NCI-H526 treated with DMSO at 0.1 percent for 48 hours (cell line): ENCODE measurements at places on chromosomes 1 and 21.

GRCh38 chr1:72777918-72778317 is 495.6 kb upstream of the NEGR1 start:
- DNase-seq = no peak

DNA sequence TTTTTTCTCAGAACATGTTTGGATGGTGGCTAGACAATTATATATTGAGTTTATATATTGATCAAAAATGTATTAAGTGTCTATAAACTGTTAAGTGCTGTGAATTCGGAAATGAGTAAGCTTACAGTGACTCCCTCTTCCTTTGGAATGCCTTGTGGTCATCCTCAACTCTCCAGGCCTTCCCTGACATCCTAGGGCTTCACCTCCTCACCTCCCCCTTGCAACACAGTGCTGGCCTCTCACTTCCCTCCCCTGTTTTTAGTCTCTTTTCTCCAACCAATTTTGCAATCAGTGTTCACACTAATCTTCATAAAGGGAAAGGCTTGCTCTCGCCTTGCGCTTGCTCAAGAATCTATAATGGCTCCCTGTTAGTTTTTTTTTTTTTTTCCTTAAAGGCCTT is 95.1 kb upstream of the C1orf21 start:
- DNase-seq = no peak

DNA sequence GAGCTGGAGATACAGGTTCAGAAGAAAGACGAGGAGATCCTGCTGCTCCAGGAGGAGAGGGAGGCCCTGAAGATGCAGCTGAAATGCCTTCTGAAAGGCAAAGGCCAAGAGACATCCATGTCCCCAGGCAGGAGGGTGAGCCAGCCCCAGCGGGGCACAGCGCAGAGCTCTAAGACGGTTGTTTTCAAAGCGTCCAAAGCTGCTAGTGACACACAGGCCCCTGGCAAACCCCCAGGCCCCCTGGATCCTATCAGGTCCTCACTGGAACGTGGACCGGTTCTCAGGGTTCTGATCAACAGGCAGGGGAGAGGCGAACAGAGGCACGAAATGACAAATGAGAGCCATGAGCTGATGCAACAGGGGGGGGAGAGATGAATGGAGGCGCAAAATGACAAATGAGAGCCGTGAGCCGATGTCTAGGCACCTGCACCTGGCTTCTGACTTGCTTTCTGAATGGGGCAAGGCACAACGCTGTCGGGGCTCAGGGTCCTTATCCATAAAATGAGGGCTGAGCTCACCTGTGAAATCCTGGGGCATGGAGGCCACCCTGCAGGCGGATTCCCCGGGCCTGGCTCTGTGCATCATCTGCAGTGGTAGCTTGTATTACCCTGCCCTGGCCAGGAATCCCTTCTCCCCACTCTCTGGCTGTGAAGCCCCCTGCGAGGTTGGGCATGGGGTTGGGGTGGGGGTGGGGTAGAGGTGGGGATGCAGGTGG is 9.2 kb downstream of the CCDC27 start:
- no peak for DNase-seq

DNA sequence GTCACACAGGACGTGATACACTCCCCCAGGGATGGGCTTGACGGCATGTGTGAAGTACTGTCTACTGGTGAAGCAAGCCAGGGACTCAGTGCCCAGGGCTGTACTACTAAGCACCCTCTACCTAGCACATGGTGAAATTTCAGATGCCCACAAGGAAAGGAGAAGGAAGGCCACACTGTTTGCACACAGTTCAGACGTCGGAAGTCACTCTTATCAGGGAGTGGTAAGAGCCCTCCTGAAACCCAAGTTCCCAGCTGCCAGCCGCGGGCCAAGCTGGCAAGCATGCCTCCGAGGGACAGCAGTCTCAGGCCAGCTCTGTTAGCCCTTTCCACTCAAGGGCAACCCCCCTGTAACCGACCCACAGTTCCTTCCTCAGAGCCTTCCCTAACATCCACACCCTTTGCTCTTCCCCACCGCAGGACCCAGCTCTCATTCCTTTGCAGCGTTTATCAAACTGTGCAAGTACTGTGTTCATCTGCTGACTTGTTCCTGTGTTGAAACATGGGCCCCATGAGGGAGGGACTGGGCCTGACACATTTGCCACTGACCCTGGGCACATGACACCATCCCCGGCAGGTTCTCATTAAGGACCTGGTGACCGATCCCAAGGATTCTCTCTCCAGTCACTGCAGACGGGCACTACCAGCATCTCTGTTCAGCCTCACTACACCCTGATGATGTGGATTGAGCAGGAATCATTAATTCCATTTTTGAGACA is 58.5 kb downstream of the SLC66A1 start:
- no peak for DNase-seq

GRCh38 chr1:7770997-7771822 is at the start of gene VAMP3:
Gene VAMP3 (plus strand): TSS chr1:7771296. CDS start chr1:7771384, 88 bp downstream.
- peak; percentile 49 for DNase-seq

GRCh38 chr1:101000131-101000873 is 25.3 kb downstream of the DPH5 start:
- DNase-seq = no peak

DNA sequence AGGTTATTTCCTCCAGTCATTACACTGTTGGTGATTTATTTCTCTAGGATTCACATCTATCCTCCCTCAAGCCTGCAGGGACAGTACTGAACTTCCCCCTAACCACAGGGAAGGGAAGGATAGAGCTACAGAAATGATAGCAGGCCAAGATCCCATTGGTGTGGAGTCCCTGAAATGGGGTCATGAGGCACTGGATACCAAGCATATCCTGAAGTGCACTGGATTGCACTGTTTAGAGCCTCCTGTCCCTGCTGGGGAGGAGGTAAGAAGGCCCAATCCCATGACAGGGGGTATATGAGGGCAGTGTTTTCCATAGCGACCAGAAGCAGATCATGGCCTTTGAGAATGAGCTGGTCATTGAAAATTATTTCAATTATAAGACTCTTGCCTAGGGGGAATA is 56.8 kb downstream of the C1orf21 start:
- no peak for DNase-seq

- no peak for DNase-seq
Measured at GRCh38 chr1:64203420-64203819, at the start of gene UBE2U. Gene UBE2U (plus strand): TSS chr1:64203623. CDS start chr1:64204051, 428 bp downstream.

DNA sequence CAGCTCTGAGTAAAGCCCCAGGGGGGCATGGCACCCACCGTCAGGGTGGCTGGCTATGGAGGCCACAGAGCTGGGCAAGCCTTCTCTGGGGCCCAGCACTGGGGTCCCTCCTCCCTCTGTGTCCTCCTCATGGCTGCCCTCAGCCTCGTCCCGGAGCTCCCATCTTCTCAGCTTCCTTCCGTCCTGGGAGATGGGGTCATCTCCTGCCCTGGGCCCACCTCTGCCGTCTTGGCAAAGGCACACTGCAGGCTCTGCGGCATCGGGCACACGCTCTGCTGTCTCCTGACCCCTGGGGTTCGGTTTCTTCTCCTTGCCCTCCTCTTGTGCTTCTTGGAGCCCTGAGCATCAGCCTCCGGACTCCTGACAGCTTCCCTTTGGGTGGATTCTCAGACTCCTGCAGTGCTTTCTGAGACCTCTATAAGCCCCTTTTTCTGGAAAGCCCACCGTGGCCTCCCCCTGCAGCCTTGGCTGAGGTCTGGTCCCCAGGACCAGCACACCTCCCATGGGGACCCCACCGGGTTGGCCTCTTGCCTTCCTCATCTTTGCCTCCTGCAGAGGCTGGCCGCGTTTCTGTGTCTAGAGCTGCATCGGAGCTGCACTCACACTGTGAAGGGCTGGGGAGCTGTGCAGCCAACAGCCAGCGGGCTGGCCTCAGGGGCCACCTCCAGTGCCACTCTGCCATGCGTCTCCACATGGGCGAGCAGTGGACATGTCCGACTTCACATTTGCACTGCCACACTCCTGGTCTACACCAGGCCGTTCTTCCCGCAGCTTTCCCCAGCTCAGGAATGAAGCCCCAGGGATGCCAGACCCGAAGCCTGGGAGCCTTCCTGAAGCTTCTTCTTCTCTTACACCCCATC is 11.6 kb downstream of the UMODL1 start:
- DNase-seq = no peak

DNA sequence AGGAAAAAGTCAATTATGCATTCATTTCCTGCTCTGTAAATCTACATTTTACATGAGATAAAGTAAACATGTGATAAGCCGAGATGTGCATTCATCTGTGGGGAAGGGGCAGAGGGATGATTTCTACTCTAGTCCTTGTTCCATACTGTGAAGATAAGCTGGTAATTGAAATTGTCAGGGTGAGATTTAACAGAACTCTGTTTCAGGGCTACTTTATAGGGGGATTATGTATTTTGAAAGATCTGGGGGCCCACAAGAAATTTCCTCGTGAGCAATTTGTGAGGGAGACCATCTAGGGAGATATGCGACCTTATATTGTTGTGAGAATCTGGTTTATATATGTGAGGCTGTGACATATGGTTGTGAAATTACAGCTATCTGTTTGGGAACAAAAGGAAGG is 73.1 kb upstream of the KCNK1 start:
- DNase-seq = no peak

DNA sequence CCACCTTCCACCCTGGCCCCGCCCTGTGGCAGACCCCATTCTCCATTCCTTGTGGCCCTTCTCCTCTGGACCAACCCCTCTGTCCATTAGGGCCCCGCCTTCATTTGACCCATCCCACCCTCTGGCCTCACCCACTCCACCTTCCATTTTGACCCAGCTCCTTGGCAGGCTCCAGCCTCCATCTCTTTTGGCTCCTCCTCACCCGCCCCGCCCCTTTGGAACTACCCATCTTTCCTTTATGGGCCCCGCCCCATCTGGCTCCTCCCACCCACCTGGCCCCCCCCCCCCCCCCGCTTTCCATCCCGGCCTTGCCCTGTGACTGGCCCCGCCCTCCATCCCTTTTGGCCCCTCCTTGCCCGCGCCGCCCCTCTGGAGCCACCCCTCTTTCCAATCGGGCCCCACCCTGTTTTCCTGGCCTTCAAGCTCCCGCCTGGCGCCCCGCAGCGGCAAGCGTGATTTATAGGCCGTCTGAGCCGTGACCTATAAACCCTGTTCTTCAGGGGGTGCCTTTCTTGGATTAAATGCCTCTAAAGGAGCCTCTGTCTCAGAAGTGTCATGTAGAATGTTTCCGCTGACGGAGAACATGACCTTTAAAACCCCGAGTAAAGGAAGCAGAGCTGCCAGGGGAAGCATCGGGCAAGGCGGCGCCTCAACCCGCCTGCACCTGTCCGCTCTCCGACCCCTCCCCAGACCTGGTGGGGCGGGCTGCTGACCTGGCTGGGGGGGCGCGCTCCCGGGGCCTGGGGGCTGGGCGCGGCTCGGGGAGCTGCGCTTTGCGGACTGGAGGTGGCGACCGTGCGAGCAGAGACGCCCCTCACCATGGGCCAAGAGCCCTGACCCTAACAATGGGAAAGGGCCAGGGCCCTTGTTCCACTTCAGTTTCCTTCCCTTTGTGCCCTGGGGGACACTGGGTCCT is 178.0 kb downstream of the CAMTA1 start:
- peak; percentile 41 for DNase-seq

DNA sequence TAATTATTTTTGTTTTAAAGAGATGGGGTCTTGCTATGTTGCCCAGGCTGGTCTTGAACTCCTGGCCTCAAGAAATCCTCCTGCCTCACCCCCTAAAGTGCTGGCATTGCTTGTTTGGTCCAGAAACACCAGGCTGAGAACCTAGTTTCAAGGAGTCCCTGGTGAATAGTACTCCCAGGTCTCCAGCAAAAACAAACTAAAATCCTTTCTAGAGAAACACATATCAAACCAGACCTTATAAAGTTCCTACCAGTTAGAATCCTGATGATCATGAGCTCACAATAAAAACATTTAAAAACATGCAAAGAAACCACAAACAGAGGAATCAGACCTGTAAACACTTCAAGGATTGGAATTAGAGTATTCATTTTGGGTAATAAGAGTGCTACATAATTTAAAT is 34.4 kb upstream of the PADI1 start:
- DNase-seq = no peak

- no peak for DNase-seq
Measured at GRCh38 chr1:198400063-198400462, 140.4 kb downstream of the ATP6V1G3 start.

GRCh38 chr1:227934476-227935313 is 13.0 kb downstream of the WNT9A start:
- no peak for DNase-seq

- DNase-seq = no peak
Measured at GRCh38 chr1:67005068-67005467, 48.9 kb downstream of the SLC35D1 start.

DNA sequence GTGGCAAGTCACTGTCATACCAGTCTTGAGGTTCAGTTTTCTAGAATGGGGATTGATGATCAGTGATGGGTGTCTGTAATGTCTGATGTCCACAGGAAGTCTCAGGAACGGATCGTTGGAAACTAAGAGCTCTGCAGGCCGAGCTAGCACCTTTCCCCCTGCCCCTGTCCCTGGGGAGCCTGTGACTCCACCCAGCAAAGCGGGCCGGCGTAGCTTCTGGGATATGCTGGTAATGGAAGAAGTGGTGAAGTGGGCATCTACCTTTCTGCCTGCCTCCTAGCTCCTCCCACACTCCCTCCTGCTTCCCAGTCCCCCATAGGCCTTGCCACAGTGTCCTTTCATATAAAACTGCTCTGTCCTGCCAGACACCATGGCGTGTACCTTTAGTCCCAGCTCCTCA is 13.4 kb downstream of the HYI start:
- DNase-seq = no peak

GRCh38 chr1:85659174-85659573 is 49.1 kb downstream of the ZNHIT6 start:
- DNase-seq = no peak

GRCh38 chr1:225962440-225962975 is 21.5 kb upstream of the LEFTY2 start:
- DNase-seq = peak; percentile 10

GRCh38 chr1:55045430-55045829 is 6.1 kb downstream of the PCSK9 start:
- no peak for DNase-seq

- DNase-seq = peak; percentile 77
Measured at GRCh38 chr1:44409757-44410156, 4.7 kb downstream of the RNF220 start.

GRCh38 chr21:35400233-35400939 is 351.3 kb upstream of the RUNX1 start:
- DNase-seq = peak; percentile 77

DNA sequence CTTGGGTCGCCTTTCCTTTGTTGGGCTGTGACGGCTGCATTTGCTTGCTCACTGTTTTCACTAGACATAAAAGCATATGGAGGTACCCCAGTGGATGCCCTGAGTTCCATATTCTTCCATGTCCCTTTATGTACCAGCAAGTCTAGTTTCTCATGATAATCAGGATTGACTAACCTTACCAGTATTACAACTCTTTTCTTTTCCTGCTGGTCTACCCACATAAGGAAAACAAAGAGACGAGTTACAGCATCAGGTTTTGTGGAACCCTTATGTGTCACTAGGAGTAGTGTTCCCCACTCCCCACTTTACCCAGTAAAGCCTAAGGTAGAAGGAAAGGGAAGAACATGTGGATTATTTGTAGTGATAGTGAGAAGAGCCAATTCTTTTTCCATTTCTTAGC is 16.4 kb upstream of the CENPF start:
- DNase-seq = no peak
